ENCODE measurements at places on chromosomes 7 and 10.

GRCh38 chr10:45544191-45544590 is 128.4 kb downstream of the ZFAND4 start:
- DNase-seq = no peak

GRCh38 chr10:99681553-99681952 is 22.2 kb downstream of the ENTPD7 start:
- DNase-seq = no peak

DNA sequence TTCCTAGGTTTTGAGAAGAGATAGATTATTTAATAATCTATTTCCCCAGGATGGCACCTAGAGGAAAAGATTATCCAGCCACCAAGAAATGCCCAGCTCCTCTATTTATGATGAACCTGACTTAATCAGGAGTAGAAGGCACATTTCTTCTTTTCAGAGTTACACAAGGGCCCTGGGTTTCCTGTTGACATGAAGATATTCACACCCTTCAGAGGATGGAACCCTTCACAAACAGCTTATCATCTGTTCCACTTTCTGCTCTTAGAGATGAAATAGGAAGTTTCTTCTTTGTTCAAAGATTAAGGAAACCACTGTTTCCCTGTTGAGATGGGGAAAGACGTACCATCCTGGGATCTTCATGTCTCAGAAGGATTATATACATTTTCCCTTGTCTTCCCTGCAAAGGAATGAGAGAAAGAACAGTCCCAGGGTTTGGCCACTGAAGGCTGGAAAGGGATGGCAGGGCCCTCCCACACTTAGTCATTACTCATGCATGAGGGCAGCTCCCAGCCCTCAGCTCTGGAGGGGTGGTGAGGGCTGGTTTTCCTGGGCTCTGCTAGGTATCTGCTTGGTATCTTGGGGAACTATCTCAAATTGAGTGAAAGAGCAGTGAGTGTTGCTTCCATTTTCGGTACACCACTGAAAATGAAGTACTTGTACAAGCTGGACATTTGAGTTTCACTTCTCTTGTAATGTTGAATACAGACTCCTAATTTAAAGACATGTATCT is 64.0 kb downstream of the MTPAP start:
- DNase-seq = peak; percentile 61

DNA sequence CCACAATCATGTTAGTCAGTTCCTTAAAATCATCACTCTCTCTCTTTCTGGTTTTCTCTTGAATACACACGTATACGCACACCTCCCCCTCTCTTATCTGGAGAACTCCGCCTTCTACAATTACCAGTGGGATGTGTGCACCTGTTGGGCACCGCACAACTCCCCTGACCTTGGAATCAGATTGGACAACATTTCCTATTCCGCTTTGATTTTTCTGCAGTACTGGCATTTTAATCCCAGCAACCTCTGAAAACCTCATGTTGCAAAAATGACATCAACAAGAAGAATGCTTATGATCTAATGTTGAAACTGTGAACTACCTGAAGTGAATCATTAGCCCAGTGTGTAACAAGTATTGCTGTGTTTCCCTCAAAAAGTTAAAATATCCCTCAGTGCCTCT is 109.6 kb downstream of the KIAA1217 start:
- DNase-seq = no peak

GRCh38 chr7:30479202-30480120 is 877 bp upstream of the NOD1 start:
- DNase-seq = peak; percentile 63

DNA sequence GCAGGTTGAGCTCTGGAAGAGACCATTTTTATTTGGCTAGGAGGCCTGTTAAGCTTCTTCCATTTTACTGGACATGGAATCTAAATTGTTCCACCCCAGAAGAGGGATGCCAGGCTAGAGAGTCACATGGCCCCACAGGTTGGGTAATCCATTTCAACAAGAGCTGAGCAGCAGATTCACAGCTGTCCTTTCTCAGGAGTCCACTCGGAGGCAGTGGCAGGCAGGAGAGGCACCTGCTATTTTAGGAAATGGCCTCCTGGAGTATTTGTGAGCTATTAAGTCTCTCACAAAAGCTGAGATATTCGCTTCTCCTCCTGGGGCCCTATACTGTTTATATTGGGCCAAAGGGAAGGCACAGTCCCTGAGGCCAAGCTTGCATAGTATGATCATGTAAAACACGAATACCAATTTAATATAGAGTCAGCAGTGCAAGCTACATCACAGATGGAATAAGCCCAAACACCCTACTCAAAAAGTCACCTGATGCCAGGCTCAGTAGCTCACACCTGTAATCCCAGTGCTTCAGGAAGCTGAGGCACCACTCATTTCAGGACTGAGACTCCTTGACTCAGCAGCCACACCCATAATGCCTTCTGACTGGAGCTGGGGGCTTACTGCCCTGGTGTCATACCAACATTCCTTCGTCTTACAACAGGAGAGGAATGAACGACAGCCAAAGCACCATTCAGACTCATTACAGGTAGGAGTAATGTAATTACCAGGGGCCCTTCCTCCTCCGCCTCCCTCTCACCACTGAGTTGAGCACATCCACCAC is 124.1 kb downstream of the LMBR1 start:
- peak; percentile 39 for DNase-seq

DNA sequence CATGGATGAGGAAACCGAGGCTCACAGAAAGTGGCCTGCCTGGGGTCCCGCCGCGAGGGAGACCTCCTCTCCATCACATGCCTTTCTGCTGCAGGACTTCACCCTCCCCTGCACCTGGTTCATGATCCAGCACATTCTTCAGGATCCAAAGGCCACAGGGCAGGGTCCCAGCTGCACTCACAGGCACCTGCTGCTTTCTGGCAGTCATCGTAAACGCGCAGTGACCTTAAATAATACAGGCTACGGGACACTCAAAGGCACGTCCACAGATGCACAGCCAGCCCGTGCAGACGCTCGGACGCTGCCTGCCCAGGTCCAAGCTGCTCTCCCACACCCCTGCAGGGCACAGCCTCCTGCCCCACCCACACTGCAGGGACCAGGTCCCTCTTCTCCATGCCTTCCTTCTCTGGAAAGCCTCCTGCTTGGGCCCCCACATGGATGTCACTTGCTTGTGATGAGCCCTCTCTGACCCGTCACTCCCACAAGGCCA is 49.9 kb downstream of the CALML3 start:
- no peak for DNase-seq

GRCh38 chr7:11175887-11176286 is 202.2 kb downstream of the PHF14 start:
- no peak for DNase-seq

DNA sequence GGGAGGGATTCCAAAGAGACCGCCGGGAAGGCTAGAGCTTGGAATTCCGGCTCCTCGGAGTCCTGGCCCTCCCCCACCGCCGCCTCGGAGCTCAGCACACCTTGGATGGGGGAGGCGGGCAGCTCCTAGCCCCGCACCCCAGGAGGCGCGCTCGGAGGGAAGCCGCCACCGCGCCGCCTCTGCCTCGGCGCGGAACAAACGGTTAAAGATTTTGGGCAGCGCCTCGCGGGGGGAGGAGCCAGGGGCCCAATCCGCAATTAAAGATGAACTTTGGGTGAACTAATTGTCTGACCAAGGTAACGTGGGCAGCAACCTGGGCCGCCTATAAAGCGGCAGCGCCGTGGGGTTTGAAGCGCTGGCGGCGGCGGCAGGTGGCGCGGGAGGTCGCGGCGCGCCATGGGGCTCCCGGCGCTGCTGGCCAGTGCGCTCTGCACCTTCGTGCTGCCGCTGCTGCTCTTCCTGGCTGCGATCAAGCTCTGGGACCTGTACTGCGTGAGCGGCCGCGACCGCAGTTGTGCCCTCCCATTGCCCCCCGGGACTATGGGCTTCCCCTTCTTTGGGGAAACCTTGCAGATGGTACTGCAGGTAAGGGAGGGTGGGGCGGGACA is at the start of gene CYP26A1:
TSS of gene CYP26A1 (plus strand) at position 355 of the 608 bp plus-strand sequence. CDS start at position 397, 42 bp downstream.
- no peak for DNase-seq

GRCh38 chr10:100969187-100970075 is at the start of gene SEMA4G:
TSS of gene SEMA4G (plus strand) at chr10:100969504. CDS start at chr10:100972913, 3,409 bp downstream.
- DNase-seq = peak; percentile 45

Measured in GM12865 (cell line).